ENCODE measurements at places on chromosomes 5 and 9. TPM values are rescaled to one million over a fixed set of nuclear protein-coding genes. Genes with fewer than 3 reads are reported as not detected.

The BSPRY gene
- 7.7 TPM for total RNA-seq

The ZNG1E gene
- 33.9 TPM for total RNA-seq

The SETX gene
- 26.4 TPM for total RNA-seq

The PCDHA9 gene
- not detected for total RNA-seq

The GGTA1 gene
- not detected for total RNA-seq

The FIBCD1 gene
- total RNA-seq = not detected

The EGFL7 gene
- total RNA-seq = 0.52 TPM

The PLAC8L1 gene
- 0.36 TPM for total RNA-seq

The FAT2 gene
- not detected for total RNA-seq

The PCDHGA6 gene
- total RNA-seq = 0.07 TPM

The SH3RF2 gene
- total RNA-seq = not detected

All from activated naive CD4-positive, alpha-beta T cell treated with anti-CD3 and anti-CD28 coated beads for 36 hours (primary cell).